ENCODE measurements at places on chromosomes 2 and 18. TPM values are rescaled to one million over a fixed set of nuclear protein-coding genes. Genes with fewer than 3 reads are reported as not detected.
A peak's percentile ranks its signal among the peaks of the same experiment; 100 is the strongest.

- H3K27ac ChIP-seq: no peak overlapping the region
These were observed 17.3 kb downstream of the PHLPP1 start for GRCh38 chr18:62732617-62733016.

GRCh38 chr2:152477347-152478092 lies 142.5 kb downstream of the FMNL2 start:
- H3K27ac ChIP-seq: no peak overlapping the region
- H3K4me3 ChIP-seq: no peak overlapping the region
- DNase-seq: no peak
- H3K36me3 ChIP-seq: no peaks in the 10 kb centered on the region
- peaks cover 16% of the 10 kb centered on the region for H3K4me1 ChIP-seq

- H3K4me3 ChIP-seq: no peak overlapping the region
- H3K27me3 ChIP-seq: no peaks in the 10 kb centered on the region
- H3K36me3 ChIP-seq: no peaks in the 10 kb centered on the region
These were observed 47.4 kb downstream of the GYPC start for GRCh38 chr2:126703311-126703710.

GRCh38 chr2:33104052-33104623 lies 157.4 kb downstream of the LTBP1 start:
- no peak for DNase-seq
- no peaks in the 10 kb centered on the region for H3K27me3 ChIP-seq
- H3K4me3 ChIP-seq: peak overlapping the region; percentile 15
- H3K36me3 ChIP-seq: no peaks in the 10 kb centered on the region
- peak overlapping the region; percentile 77 for H3K27ac ChIP-seq

- peaks cover 16% of the 10 kb centered on the region for H3K4me1 ChIP-seq
- no peak overlapping the region for H3K4me3 ChIP-seq
- no peak overlapping the region for H3K27ac ChIP-seq
These were observed 170.3 kb downstream of the BCL2 start for GRCh38 chr18:63149302-63149587.

DNA sequence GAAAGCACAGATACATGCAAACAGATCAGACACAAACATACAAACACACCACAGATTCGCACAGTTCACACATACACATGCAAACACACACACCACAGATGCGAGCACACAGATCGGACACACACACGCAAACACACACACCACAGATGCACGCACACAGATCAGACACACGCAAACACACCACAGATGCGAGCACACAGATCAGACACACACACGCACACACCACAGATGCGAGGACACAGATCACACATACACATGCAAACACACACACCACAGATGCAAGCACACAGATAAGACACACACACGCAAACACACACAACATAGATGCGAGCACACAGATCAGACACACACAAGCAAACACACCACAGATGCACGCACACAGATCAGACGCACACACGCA lies 149.0 kb downstream of the PXDN start:
- no peak overlapping the region for H3K4me3 ChIP-seq
- DNase-seq: no peak
- no peaks in the 10 kb centered on the region for H3K27me3 ChIP-seq
- H3K36me3 ChIP-seq: no peaks in the 10 kb centered on the region
- no peak overlapping the region for H3K27ac ChIP-seq

- H3K36me3 ChIP-seq: no peaks in the 10 kb centered on the region
- DNase-seq: no peak
- H3K4me3 ChIP-seq: no peak overlapping the region
These were observed 117.9 kb upstream of the PPP1CB start for GRCh38 chr2:28633746-28634145.

- no peaks in the 10 kb centered on the region for H3K4me1 ChIP-seq
- no peak for DNase-seq
- peak within 1 kb of the TSS; percentile 63 for H3K4me3 ChIP-seq
- H3K36me3 ChIP-seq: no peaks in the 10 kb centered on the region
These were observed at the start of gene PSD4 for GRCh38 chr2:113173542-113174375. Gene PSD4 (plus strand): TSS chr2:113173971. CDS start chr2:113182457, 8,486 bp downstream.

- H3K27ac ChIP-seq: peak overlapping the region; percentile 16
- H3K27me3 ChIP-seq: no peaks in the 10 kb centered on the region
- peak overlapping the region; percentile 47 for H3K4me3 ChIP-seq
- H3K4me1 ChIP-seq: peaks cover 67% of the 10 kb centered on the region
These were observed 116.2 kb downstream of the SMAD7 start for GRCh38 chr18:48834413-48835031.

GRCh38 chr2:241637018-241637794 lies at the start of the genes ATG4B and THAP4:
Gene ATG4B (plus strand): TSS chr2:241637693. CDS start chr2:241637715, 22 bp downstream.
Gene THAP4 (minus strand): TSS chr2:241637158. CDS start chr2:241637017, 141 bp downstream.
- peaks cover 13% of the 10 kb centered on the region for H3K36me3 ChIP-seq
- DNase-seq: peak; percentile 28
- peak within 1 kb of the TSS; percentile 93 for H3K4me3 ChIP-seq
- peak within 1 kb of the TSS; percentile 98 for H3K27ac ChIP-seq
- peaks cover 39% of the 10 kb centered on the region for H3K4me1 ChIP-seq

EIF5B gene
- total RNA-seq: 22.7 TPM
